Ammon's horn (tissue), 1 donor: ENCODE measurements at places on chromosomes 7 and 10.

DNA sequence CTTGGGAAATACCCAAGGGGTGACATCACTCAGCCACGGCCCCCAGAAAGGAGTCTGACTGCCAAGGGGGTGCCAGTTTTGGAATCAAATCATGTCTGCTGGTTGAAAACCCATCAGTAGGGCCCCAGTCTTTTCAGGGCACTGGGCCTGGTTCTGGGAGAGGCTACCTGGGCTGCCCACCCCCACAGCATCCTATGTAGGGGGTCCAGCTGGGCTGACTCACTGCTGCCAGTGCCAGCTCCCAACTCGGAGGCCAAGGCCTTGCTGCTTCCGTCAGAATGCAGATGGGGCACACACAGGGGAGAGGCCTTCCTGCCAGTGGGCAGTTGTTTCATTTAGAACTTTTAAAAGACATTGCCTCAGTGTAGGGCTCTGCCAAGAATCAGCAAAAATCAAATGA lies 39.5 kb upstream of the DMBT1 start:
- no peak for DNase-seq

GRCh38 chr7:159165352-159165751 lies 20.7 kb upstream of the VIPR2 start:
- DNase-seq, result no peak

DNA sequence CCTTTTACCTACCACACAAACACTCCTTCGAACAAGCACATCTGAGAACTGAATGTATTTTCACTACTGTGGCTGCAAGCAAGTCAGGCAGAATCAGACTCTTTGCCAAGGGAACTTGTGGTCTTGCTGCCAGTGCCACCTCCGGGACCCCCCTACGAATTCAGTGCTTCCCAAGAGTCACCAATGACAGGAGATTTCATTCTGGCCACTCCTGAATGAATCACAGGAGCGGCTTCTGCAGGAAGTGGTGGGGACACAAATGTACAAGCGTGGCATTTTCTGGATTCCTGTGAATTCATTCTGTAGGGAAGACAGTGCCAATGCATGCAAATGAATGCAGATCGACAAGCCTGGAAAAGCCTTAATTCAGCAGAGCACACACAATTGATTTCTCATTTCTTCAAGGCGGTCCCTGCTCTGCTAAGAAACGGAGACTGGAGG lies 161.2 kb downstream of the CAMK1D start:
- peak; percentile 57 for DNase-seq

- DNase-seq, result peak; percentile 79
Measured at GRCh38 chr7:131109759-131110296, 217.8 kb upstream of the MKLN1 start.

DNA sequence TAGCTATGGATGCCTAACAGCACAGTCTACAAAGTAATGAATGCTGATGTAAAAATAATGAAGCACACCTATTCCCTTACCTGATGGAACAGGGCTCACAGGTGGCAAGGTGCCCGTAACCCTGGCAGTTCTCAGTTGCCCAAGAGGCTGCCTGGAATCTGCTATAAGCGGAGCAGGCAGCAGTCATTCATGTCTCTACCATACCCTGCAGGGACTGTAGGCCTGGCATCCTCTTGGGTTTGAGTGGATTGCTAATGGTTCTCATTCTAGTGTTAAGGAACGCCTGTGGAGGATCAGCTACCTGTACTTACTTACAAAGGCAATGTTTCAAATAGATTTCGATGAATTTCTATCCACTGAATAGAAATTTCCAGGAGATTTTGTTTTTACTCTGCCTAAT lies 38.4 kb downstream of the BAIAP2L1 start:
- no peak for DNase-seq

DNA sequence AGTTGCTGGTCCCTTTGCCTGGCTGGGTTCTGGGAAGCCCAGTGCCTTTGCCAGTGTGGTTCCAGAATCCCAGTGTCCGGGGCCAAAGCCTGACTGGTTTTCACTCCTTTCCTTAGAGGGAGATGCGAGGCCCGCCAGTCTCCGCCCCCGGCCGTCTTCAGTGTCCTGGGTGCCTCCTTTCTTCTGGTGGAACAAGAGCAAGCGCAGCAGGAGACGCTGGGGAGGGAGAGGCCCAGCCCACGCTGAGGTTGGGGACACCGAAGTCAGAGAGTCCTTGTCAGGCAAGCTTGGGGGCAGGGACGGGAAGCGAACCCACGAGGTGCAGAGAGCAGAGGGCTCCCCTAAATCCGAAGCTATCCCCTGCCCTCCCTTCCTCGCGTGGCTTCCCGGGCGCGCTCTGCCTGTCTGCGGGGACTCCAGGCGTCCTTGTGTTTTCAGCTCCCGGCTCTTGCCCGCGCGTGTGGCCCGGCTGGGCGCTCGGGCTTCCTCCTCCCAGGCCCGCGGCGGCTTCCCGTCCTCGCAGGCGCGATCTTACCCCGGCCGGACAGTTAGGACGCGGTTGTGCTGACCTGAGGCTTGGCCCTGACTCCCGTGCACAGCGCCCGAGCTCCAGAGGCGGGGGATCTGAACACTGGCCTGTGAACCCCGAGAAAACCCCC lies 60.6 kb upstream of the UBE3C start:
- DNase-seq, result no peak

DNA sequence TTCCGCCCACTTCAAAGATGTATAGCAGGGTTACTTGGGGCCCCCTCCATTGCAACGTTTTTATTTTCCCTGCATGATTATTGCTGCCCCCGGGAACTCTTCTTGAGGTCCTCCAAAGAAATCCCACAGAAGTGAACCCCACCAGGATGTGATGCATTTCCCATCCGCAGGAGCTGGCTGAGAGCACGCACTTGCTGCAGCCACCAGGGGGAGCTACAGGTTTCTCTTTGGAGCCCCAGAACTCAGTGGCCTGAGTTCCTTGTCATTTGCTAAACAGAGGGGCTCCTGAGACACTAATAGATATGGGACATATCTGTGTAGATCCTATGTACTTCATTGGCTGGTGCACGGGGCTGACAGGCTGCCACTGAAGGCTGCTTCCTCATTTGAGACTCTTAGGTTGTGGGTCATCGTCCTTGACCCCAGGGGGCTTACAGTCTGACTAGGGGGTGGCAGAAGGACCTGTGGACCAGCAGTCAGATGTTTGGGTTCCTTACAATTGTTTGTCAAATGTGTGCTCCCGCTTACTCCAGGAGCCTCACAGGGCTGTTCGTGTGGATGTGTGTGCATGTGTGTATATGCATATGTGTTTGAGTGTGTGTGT lies 52.3 kb upstream of the ENO4 start:
- DNase-seq, result peak; percentile 78

DNA sequence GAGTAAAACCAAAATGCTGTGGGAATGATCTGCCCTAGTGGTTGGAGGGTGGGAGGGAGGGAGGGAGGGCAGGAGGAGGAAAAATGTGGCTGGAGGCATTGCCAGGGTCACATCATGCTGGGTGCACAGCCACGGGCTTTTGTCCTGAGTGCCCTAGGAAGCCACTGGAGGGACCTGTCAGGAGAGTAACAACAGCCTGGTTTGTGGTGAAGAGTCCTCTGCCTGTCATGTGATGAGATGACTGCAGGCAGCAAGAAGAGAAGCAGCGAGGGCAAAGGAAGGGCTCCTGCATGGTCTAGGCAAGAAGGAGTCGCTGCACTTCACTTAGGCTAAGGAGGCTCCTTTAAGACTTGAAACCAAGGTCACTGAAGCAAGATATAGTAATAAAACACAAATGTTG lies 65.6 kb downstream of the PKD1L1 start:
- no peak for DNase-seq

- no peak for DNase-seq
Measured at GRCh38 chr7:35261041-35261440, 7.1 kb upstream of the TBX20 start.

- no peak for DNase-seq
Measured at GRCh38 chr10:102721954-102722353, 7.5 kb downstream of the SFXN2 start.

DNA sequence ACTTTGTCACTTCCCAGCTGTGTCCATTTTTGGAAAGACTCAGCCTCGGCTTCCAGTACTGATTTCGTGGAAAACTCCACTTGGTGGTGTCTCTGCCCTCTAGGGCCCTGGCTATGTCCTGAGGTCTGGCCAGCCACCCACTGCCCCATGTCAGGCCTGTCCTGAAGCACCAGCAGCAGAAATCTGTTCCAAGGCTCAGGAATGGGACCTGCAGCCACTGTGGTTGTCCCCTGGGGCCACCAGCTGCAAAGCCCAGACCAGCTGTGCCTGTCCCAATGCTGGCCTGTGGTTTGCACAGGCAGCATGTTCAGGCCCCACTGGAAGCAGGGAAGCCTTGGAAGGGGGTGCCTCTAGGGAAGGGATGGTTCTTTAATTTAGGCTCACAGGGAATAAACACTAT lies 21.2 kb downstream of the CXCL12 start:
- DNase-seq, result no peak

DNA sequence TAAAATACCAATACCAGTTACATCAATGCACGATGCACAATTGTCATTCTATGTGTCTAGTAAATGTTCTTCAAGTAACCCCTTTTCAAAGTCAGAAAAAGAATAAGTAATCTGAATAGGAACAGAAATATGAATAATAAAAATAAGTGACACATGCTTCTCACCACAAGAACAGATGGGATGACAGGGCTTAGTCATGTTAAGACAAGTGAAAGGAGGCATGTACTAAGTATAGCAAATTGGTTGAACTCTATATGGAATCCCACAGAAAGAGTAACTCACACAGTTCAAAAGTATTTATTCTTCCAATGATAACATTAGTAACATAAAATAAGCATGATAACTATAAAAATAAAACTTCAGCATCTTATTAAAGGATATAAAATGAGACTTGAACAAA lies 100.9 kb upstream of the TAS2R16 start:
- DNase-seq, result peak; percentile 2

DNA sequence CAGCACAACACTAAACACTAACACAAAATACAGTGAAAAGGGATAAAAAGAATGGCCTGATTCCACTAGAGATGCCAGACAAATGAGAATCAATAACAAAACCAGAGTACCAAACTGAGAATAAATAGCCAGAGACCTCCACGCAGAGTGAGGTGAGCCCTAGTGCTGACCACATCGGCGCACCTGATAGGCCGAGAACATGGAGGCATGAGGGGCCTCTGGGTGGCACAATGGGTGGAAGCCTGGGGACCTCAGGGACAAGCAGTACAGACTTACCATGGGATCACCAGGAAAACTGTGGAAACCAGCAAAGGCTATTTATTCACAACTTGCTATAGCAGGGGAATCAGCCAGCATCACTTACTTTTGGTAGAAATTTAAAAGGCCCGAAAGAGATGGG lies 1.8 kb upstream of the CSGALNACT2 start:
- no peak for DNase-seq

DNA sequence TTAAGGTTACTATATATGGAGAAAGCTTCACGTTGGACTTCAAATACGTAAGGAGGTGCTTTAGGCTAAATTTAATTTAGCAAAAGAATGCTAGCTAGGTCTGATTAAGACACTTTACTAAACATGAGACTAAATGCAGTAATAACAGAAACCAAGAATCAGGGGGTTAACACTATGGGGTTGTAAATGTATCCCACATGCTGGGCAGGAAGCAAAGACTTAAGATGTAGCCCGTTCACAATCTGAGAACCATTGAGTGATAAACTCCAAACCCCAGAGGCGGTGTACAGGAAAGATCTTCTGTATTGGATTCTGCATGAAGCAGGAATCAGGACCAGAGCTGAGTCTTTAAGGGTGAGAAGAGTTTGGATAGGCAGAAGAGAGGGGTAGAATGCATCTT lies 60.4 kb downstream of the FZD1 start:
- no peak for DNase-seq

GRCh38 chr10:113555751-113556150 lies 2.9 kb downstream of the HABP2 start:
- DNase-seq, result no peak

GRCh38 chr10:28853195-28853594 lies 175.9 kb downstream of the BAMBI start:
- no peak for DNase-seq

DNA sequence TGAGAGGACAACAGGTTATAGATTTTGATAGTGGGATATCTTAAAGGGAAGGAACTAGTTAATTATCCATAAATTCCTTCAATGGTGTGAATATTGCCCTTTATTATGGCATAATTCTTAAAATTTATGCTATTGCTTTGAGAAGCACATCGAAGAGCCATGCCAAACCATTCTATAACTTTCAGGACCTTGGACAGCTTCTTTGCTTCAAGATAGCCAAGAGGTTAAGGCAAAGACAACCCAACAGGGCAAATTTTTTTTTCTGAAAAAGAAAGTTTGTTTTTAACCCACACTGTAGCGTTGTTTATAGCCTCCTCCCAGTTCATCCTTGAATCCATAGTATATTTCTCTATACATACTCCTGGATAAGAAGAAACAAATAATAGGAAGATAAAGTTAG lies 103.2 kb downstream of the NRG3 start:
- DNase-seq, result no peak

GRCh38 chr7:156558198-156558597 lies 82.4 kb upstream of the RNF32 start:
- DNase-seq, result no peak

- DNase-seq, result no peak
Measured at GRCh38 chr7:137096607-137097006, 228.2 kb downstream of the CHRM2 start.

DNA sequence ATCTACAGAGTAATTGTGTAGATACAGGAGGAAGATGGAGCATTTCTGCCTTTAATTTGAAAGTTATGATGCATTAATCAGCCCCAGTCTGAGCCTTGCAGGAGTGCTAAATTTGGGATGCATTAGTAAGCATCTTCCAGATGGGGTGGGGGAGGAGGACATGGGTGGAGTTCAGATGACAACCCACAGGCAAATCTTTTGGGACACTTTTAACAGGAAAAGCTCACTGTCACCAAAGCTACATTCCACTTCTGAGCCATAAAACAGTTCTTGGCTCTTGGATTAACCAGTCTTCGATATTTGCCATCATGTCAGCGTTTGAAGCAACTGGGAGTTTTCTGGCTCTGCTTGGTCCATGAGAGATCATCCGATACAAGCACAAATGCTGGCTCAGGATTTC lies 121.1 kb downstream of the CXCL12 start:
- DNase-seq, result peak; percentile 44

GRCh38 chr7:130345136-130345535 lies 520 bp downstream of the CPA5 start:
- no peak for DNase-seq
